ENCODE measurements at places on chromosomes 4 and X. TPM values are rescaled to one million over a fixed set of nuclear protein-coding genes. Genes with fewer than 3 reads are reported as not detected.

TCEAL5 gene
- total RNA-seq = 0.17 TPM

SHOX gene
- total RNA-seq = not detected

INPP4B gene
- 16.0 TPM for total RNA-seq

GPRASP1 gene
- 17.6 TPM for total RNA-seq

GDPD2 gene
- total RNA-seq = 0.32 TPM

HPGDS gene
- 7.8 TPM for total RNA-seq

CT47A1 gene
- not detected for total RNA-seq
